ENCODE measurements at places on chromosomes 2 and 18.

GRCh38 chr2:232890896-232891601 lies 21.0 kb downstream of the SNORC start:
- no peak for DNase-seq

- no peak for DNase-seq
These were observed 109.9 kb downstream of the SLC4A3 start for GRCh38 chr2:219737270-219737691.

- DNase-seq: no peak
These were observed 124.2 kb downstream of the GALR1 start for GRCh38 chr18:77373730-77374445.

GRCh38 chr2:16763493-16763899 lies 97.9 kb upstream of the CYRIA start:
- no peak for DNase-seq

- no peak for DNase-seq
These were observed 194.7 kb downstream of the RAB3GAP1 start for GRCh38 chr2:135246711-135247270.
